NCI-H2107 (cell line): ENCODE measurements at places on chromosomes 5 and 9.

DNA sequence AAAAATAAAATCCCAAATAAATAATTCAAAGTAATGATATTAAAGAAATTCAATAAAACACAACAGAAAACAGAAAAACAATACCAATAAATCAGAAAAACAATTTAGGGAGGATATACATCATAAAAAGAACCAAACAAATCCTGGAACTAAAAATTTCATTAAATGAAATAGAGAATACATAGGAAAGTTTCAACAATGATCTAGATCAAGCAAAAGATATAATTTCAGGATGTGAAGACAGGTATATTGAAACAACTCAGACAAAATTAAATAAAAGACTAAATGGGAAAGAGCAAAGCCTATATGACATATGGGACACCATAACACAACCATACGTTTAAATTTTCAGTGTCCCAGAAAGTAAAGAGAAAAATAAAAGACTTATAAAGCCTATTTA lies 85.1 kb upstream of the GHR start:
- no peak for DNase-seq

DNA sequence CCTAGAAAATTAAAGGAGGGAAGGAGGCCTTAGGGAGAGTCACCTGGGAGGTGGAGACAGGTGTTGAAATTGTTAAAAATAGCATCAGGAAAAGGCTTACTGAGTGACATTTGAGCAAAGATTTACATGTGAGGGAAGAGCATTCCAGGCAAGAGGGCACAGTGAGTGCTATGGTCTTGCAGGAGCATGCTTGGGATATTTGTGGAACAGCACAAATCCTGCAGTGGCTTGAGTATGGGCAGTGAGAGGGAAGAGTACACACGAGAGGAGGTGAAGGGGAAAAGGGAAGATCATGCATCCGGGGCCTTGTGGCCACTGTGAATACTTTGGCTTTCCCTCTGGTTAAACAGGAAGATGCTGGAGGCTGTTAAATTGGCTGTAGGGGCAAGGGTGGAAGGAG lies 36.6 kb downstream of the ACER2 start:
- no peak for DNase-seq

DNA sequence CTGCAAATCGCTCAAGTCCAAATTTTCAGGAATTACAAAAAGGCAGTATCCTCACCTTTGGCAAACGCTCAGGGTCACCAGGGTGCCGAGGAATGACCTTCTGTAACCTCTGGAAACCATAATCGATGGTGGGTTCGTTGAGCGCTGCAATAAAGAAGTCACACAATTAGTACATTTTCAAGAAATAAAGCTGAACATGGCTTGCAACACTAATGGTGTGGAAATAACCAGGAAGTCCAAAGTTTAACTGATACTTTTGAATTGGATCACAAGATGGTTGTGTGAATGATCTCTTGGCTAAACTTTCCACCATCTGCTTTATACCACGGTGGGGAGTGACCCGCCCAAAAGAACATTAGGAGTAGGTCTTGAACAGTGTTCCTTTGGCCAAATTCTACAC lies 368.7 kb downstream of the EBF1 start:
- no peak for DNase-seq

DNA sequence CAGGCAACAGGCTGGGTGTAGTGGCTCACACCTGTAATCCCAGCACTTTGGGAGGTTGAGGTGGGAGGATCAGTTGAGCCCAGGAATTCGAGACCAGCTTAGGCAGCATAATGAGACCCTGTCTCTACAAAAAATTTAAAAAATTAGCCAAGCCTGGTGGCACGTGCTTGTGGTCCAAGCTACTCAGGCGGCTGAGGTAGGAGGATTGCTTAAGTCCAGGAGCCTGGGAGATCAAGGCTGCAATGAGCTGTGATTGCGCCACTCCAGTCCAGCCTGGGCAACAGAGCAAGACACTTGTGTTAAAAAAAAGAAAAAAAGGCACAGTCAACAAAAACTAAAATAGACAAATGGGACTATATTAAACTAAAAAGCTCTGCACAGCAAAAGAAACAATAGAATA lies 29.3 kb downstream of the ATP6V0E1 start:
- no peak for DNase-seq

GRCh38 chr9:27829621-27830020 lies 256.3 kb upstream of the C9orf72 start:
- DNase-seq = no peak

GRCh38 chr5:64299805-64300204 lies 134.2 kb downstream of the RNF180 start:
- no peak for DNase-seq

DNA sequence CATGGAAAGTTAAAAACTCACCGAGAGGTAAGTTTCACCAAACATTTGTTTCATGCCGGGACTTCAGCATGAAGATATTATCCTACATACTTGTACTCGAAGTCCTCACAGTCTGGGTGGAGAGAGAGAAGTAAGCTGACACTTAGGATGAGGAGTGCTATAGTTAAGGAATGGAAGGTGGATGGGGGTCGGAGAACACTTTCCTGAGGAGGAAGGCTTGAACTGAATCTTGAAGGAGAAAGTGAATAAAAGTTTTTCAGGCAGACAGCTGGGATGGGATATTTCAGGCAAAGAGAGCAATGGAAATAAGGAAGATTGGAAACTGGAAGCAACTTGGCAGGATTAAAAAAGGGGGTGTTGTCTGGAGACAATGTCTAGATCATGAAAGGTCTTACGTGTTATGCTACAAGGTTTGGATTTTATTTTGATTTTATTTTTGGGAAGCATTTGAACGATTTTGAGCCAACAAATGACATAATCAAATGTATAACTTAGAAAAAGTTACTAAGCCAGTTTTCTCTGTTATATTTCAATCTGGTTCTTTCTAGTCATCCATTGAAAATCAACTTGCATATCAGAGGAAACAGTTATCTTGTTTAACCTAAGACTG lies 167.1 kb downstream of the PAM start:
- no peak for DNase-seq

DNA sequence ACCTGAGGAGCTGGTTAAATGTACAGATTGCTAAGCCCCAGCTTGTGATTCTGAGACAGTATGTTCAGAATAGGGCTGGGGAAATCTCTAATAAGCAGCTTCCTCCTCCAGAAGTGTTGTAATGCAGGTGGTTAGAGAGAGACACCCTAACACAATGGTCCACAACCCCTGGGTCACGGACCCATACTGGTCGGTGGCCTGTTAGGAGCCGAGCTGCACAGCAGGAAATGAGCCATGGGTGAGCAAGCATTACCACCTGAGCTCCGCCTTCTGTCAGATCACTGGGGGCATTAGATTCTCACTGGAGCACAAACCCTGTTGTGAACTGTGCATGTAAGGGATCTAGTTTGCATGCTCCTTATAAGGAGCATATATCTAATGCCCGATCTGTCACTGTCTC lies 61.8 kb downstream of the SLC36A1 start:
- no peak for DNase-seq
